ENCODE measurements at places on chromosomes 6 and 20. TPM values are rescaled to one million over a fixed set of nuclear protein-coding genes. Genes with fewer than 3 reads are reported as not detected.

The KCNK16 gene
- total RNA-seq, result not detected

DNA sequence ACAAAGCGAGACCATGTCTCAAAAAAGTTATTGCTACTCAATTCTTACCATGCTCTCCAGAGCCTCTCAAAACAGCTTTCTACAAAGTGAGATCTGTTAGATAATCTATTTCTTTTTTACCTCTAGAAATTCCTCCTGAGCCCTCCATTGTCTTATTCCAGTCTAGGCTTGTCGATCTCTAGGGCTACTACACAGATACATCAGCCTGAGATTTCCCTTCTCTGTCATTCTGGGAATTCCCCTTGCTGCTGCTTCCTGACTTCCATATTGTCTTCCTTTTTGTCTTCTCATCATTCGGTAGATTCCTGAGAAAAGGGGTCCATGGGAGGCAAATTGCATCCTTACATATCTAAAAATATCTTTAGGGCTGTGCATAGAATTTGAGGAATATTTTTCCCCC lies 75.6 kb upstream of the GNRH2 start:
- H3K27me3 ChIP-seq, result no peaks in the 10 kb centered on the region
- H3K36me3 ChIP-seq, result no peaks in the 10 kb centered on the region
- peaks cover 2% of the 10 kb centered on the region for H3K4me1 ChIP-seq
- no peak for DNase-seq
- H3K27ac ChIP-seq, result no peak overlapping the region

The TP53TG5 gene
- 0.42 TPM for total RNA-seq

DNA sequence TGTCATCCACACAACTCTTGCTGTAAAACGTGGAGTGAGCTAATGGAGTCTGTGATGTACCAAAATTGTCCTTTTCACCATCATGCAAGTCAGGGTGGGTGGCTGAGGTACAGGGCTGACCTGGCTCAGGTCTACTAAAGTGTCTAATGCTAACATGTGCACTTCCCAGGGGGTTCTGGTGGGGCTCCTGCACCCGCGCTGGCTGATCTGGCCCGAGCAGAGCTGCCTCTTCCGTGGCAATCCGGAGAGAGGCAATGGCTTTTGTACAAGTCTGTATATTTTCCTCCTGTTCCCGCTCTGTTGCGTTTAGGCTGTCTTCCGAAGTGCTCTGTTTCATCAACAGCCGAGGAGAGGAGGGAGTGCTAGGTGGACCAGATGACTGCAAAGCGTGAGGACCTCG lies 191.8 kb downstream of the HIVEP2 start:
- H3K4me1 ChIP-seq, result no peaks in the 10 kb centered on the region
- H3K27me3 ChIP-seq, result no peaks in the 10 kb centered on the region
- no peaks in the 10 kb centered on the region for H3K36me3 ChIP-seq

GRCh38 chr6:170073846-170074245 lies 217.0 kb downstream of the DLL1 start:
- peak; percentile 3 for DNase-seq
- no peaks in the 10 kb centered on the region for H3K36me3 ChIP-seq
- no peaks in the 10 kb centered on the region for H3K27me3 ChIP-seq
- H3K27ac ChIP-seq, result no peak overlapping the region
- H3K4me3 ChIP-seq, result no peak overlapping the region

DNA sequence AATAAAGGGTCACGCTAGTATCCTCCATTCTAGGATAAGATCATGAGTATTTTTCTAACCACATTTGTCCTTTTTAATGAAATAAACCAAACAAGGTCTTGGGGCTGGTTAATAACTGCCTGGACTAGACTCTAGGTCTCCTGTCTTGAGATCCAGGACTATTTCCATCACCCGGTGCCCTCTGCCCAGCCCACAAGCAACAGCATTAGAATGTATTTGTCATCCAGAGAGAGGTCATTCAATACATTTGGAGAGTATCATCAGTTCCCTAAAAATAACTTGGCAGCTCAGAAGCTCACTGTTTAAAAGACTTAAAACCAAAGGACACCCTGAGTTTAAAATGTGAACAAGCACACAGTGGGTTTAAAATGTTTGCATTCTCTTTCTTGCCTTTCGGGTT lies 4.4 kb upstream of the RBM24 start:
- H3K36me3 ChIP-seq, result no peaks in the 10 kb centered on the region
- DNase-seq, result no peak
- no peak overlapping the region for H3K4me3 ChIP-seq

- H3K4me3 ChIP-seq, result no peak overlapping the region
- DNase-seq, result no peak
- H3K27ac ChIP-seq, result no peak overlapping the region
- no peaks in the 10 kb centered on the region for H3K27me3 ChIP-seq
- H3K36me3 ChIP-seq, result no peaks in the 10 kb centered on the region
- H3K4me1 ChIP-seq, result peaks cover 7% of the 10 kb centered on the region
Measured at GRCh38 chr6:2839195-2839981, 2.3 kb downstream of the SERPINB1 start.

GRCh38 chr20:53895385-53895755 lies 175.0 kb downstream of the BCAS1 start:
- no peaks in the 10 kb centered on the region for H3K36me3 ChIP-seq
- no peaks in the 10 kb centered on the region for H3K4me1 ChIP-seq
- DNase-seq, result no peak
- H3K4me3 ChIP-seq, result no peak overlapping the region

DNA sequence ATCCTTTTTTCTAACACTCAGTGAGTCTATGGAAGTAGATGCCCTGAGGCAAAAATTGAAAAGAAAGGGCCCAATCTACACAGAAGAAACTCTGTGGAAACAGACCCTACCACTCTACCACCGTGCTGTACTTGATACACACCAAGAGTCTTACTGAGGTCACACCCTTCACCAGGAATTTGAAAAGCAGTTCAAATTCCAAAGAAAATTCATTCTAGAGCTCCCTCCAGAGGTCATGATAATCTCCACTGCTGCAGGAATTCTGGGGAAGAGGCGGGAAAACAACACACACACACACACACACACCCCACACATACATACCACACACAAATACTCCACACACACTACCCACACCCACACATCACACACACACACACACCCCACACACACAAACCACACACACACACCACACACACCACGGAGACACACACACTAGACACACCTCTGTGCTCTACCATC lies 336.8 kb downstream of the HDGFL1 start:
- DNase-seq, result no peak
- no peak overlapping the region for H3K4me3 ChIP-seq
- no peaks in the 10 kb centered on the region for H3K27me3 ChIP-seq
- H3K4me1 ChIP-seq, result no peaks in the 10 kb centered on the region

The NRSN1 gene
- total RNA-seq, result not detected

The TRIM39 gene
- 16.1 TPM for total RNA-seq

- no peaks in the 10 kb centered on the region for H3K36me3 ChIP-seq
- DNase-seq, result no peak
- H3K4me3 ChIP-seq, result no peak overlapping the region
- no peak overlapping the region for H3K27ac ChIP-seq
- H3K27me3 ChIP-seq, result no peaks in the 10 kb centered on the region
Measured at GRCh38 chr20:4600308-4601014, 121.2 kb upstream of the PRND start.

The NKX2-2 gene
- not detected for total RNA-seq

The DPPA5 gene
- total RNA-seq, result not detected

GRCh38 chr6:2596222-2596621 lies 154.5 kb downstream of the MYLK4 start:
- no peaks in the 10 kb centered on the region for H3K36me3 ChIP-seq
- H3K4me1 ChIP-seq, result no peaks in the 10 kb centered on the region
- no peak overlapping the region for H3K27ac ChIP-seq
- no peak overlapping the region for H3K4me3 ChIP-seq
- DNase-seq, result no peak

DNA sequence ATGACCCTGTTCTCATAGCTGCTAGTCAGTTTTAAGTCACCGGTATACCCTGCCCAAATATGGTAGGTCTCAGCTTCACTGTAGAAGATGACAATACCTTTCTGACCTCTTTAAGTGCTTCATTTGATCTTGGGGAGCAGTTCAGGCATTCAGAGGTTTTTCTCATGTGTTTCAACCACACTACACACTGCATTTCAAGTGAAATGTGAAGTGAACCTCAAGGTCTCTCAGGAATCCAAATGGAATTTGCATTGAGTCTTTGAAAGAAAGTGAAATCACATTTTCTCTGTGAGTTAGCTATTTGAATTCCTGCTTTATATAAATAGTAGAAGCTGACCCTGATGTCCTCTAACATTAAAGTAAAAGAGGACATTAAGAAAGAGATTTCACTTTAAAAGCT lies 461.6 kb downstream of the ADGRB3 start:
- no peaks in the 10 kb centered on the region for H3K4me1 ChIP-seq

DNA sequence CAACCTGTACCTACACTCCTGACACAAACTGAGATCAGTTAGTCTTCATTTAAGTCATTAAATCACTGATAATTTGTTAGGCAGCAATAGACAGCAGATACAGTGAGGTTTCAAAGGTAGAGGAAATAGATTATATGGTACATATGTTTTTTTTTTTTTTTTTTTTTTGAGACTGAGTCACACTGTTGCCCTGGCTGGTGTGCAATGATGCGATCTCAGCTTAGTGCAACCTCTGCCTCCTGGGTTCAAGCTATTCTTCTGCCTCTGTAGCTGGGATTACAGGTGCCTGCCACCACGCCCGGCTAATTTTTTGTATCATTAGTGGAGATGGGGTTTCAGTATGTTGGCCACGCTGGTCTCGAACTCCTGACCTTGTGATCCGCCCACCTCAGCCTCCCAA lies 38.2 kb upstream of the KIF13A start:
- no peak overlapping the region for H3K4me3 ChIP-seq
- H3K27ac ChIP-seq, result no peak overlapping the region
- no peak for DNase-seq

GRCh38 chr20:33419140-33419974 lies 18.0 kb upstream of the CDK5RAP1 start:
- no peaks in the 10 kb centered on the region for H3K36me3 ChIP-seq
- H3K4me1 ChIP-seq, result peaks cover 7% of the 10 kb centered on the region
- no peak overlapping the region for H3K4me3 ChIP-seq
- no peak overlapping the region for H3K27ac ChIP-seq
- H3K27me3 ChIP-seq, result no peaks in the 10 kb centered on the region

The RNF217 gene
- total RNA-seq, result 26.0 TPM

DNA sequence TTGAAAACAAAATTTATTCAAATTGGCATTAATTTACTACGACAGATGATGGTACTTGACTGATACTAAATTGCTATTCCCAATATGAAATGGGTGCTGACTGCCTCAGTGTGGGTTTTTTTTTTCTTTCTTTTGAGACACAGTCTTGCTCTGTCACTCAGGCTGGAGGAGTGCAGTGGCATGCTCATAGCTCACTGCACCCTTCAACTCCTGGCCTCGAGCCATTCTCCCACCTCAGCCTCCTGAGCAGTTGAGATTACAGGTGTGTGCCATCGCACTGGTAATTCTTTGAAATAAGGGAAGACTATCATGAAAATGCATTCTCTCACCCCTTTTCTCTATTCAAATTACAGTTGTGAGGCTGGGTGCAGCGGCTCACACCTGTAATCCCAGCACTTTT lies 22.5 kb downstream of the PDSS2 start:
- DNase-seq, result no peak
- H3K36me3 ChIP-seq, result no peaks in the 10 kb centered on the region
- no peak overlapping the region for H3K4me3 ChIP-seq
- no peak overlapping the region for H3K27ac ChIP-seq
- no peaks in the 10 kb centered on the region for H3K4me1 ChIP-seq

GRCh38 chr20:36881331-36881730 lies 5.4 kb downstream of the TLDC2 start:
- H3K36me3 ChIP-seq, result no peaks in the 10 kb centered on the region
- no peak for DNase-seq
- H3K27me3 ChIP-seq, result no peaks in the 10 kb centered on the region
- H3K4me3 ChIP-seq, result no peak overlapping the region
- H3K27ac ChIP-seq, result no peak overlapping the region

GRCh38 chr6:162403031-162403430 lies 324.5 kb downstream of the PRKN start:
- no peaks in the 10 kb centered on the region for H3K27me3 ChIP-seq
- no peak overlapping the region for H3K27ac ChIP-seq
- H3K4me3 ChIP-seq, result no peak overlapping the region
- no peak for DNase-seq

DNA sequence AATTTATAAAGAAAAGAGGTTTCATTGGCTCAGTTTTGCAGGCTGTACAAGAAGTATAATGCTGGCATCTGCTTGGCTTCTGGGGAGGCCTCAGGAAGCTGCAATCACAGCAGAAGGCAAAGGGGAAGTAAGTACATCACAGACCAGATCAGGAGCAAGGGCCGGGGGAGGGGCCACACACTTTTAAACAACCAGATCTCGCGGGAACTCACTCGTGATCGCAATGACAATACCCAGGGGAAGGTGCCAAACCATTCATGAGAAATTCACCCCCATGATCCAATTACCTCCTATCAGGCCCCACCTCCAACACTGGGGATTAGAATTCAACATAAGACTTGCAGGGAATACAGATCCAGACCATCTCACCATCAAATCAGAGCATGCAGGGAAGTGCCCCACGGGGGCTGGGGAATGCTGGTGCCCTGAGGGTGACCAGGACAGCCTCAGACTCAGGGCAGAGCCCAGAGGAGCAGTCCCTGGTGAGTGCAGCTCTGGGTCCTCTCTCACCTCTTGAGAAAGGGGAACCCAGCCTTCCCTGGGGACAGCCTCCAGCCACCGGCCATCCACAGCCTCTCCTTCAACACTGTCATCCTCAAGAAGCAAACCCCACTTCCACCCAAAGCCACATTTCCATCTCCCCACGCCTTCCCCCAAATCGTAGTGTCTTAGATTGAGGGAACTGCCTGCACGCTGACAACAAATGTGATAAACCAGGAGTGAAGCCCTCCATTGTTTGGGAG lies 80.7 kb downstream of the ANKRD60 start:
- no peak for DNase-seq
- H3K4me1 ChIP-seq, result peaks cover 12% of the 10 kb centered on the region
- H3K36me3 ChIP-seq, result no peaks in the 10 kb centered on the region
- H3K27ac ChIP-seq, result no peak overlapping the region
- H3K4me3 ChIP-seq, result no peak overlapping the region
- no peaks in the 10 kb centered on the region for H3K27me3 ChIP-seq

The PLN gene
- 38.7 TPM for total RNA-seq

GRCh38 chr20:53494753-53495152 lies 98.9 kb downstream of the ZNF217 start:
- no peak overlapping the region for H3K4me3 ChIP-seq
- H3K27me3 ChIP-seq, result no peaks in the 10 kb centered on the region
- no peak for DNase-seq
- H3K27ac ChIP-seq, result no peak overlapping the region

The AGPAT4 gene
- 11.8 TPM for total RNA-seq

GRCh38 chr20:49889935-49890333 lies 25.4 kb downstream of the SPATA2 start:
- H3K36me3 ChIP-seq, result no peaks in the 10 kb centered on the region
- no peak overlapping the region for H3K27ac ChIP-seq
- H3K4me1 ChIP-seq, result peaks cover 29% of the 10 kb centered on the region
- H3K4me3 ChIP-seq, result no peak overlapping the region
- DNase-seq, result no peak
- H3K27me3 ChIP-seq, result no peaks in the 10 kb centered on the region
